Omental fat pad (tissue), 4 donors: ENCODE measurements at places on chromosomes 6 and 20. TPM values are rescaled to one million over a fixed set of nuclear protein-coding genes. Genes with fewer than 3 reads are reported as not detected.

APOBEC2 gene
- not detected for total RNA-seq

CTCFL gene
- total RNA-seq = not detected

SNX21 gene
- total RNA-seq = 42.6 TPM

AGER gene
- total RNA-seq = 0.48 TPM

- DNase-seq = no peak
Measured at GRCh38 chr6:135109761-135110160, 55.1 kb upstream of the HBS1L start.

- no peak for DNase-seq
Measured at GRCh38 chr6:101550451-101550850, 156.9 kb downstream of the GRIK2 start.

DNA sequence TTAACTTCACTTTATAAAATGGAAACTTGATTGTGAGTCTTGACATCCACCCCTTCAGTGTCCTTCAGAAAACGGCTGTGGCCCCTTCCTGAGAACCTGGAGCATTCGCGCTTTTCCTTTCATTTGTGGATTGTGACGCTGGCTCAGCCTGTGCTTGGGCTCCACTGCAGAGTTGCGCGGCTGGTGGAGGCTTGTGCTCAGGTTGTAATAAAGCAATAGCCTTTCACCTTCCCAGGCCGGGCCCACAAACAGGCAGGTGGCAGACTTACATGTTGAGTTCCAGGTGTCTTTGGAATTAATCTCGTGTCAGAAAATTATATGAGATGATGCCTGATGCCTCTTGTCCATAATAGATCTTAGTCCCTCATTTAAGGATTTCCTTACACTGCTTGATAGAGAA is 199.9 kb downstream of the CDH4 start:
- no peak for DNase-seq

- no peak for DNase-seq
Measured at GRCh38 chr20:57849121-57849520, 139.3 kb upstream of the PMEPA1 start.

DNA sequence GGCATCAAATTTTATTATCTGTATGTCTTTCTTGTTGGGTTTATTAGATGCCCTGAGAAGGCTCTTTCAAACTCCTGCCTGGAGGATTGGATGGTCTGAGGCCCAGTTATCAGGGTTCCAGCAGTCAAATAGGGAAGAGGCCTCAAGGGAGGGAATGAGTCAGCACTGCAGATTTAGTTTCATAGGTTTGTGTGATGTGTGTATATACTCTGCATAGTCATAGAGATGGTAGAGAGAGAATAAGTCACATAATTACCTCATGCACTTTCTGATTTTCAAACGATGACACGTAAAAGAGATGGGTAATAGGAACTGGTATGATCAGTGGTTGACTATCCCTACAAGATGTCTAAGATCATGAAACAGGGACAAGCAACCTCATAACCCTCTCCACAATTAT is 82.1 kb downstream of the ADAT2 start:
- no peak for DNase-seq

DNA sequence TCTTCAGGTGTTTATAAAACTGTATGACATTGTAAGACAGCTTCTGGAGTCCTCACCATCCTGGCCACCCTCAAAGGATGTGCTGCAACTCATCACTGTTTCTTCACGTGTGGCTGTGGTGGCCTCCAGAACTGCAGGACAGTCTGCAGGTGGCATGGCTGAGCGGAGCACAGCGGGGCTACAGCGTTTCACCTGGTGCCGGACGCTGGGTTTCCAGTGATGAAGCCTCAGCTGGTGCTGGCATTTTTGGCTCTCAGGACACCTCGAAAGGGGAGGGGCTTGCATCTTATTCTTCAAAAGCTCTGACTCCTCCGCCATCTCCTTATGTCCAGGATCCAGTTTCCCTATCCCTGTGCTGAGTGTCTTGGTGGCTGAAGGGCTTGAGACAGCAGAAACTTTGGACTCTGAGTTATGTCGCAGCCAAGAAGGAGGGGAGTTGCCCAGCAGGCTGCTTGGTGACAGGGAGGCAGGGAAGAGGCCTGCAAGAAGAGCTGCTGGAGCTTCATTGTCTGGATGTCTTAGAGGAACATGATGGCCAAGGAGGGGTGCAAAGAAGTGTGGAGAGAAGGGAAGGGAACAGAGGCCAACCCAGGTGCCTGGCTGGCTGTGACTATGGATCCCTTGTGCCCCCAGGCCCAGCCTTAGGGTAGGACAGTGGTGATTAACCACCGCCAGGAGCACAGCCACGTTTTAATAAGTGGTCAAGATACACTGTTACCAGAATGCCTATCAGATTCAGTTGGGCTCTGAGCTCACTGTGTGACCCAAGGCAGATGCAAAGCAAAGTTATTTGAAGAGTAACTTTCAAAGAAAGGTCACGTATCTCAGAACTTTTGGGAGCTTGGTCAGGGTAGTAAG is 58.7 kb downstream of the GTF2H5 start:
- DNase-seq = no peak

DNA sequence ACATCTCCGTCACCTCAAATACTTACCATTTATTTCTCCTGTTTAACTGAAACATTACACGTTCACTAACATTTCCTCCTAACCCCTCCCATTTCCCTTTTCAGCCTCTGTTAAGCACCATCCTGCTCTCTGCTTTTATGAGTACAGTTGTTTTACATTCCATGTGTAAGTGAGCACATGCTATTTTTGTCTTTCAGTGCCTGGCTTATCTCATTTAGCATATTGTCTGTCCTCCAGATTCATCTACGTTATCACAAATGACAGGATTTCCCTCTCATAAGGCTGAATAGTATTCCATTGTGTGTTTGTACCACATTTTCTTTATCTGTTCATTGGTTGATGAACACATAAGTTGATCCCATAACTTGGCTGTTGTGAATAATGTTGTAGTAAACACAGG is 22.7 kb downstream of the TAF11 start:
- DNase-seq = no peak

DNA sequence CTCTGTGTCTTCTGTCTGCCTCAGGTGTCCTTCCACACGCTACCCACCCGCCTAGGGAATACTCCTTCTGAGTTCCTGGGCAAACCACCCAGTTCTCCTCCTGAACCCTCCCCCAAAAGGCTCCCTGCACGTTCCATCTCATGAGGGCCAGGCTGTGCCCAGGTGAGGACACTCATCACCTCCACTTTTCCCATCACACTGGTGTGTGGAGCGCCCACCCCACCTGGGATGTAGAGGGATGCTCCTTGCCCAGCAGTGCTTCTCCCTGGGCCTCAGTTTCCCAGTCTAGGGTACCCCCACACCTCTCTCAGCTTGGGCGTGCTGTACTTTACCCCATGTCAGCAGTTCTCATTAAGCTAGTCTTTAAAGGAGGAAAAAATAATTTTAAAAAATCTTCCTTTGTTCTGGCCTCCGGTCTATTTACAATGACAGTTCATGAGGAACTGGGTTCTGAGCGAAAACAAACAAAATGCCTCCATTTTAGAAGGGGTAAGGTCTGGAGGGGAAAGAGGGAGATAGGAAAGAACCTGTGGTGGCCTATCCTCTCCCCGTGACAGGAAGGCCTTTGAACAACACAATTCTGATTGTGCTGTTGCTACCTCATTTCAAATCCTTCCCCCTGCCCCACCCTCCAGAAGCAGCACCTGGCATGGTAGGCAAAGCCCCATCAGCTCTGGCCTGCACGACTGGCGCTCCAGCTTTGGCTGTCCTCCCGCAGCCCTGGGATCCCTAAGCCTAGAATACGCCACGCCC is 1.7 kb upstream of the C20orf203 start:
- no peak for DNase-seq

DNA sequence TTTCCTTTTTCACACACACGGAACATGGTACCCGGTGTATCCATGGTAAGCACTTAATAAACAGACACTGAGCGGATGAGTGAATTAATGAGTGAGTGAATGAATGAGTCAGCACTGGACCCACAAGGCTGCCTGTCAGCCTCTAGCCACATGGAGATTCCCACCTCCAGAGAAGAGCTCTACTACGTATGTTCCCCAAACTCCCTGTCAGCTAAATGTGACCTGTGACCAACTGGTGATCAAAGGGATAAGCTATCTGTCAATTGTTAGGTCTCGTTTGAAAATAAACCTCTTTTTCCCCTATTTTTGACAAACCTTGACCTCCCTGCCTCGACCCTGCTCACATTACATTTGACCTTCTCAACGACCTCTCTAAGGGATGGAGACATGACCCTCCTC is 24.5 kb upstream of the TAF8 start:
- DNase-seq = no peak

- DNase-seq = no peak
Measured at GRCh38 chr6:30875244-30876038, 8.9 kb upstream of the DDR1 start.

DNA sequence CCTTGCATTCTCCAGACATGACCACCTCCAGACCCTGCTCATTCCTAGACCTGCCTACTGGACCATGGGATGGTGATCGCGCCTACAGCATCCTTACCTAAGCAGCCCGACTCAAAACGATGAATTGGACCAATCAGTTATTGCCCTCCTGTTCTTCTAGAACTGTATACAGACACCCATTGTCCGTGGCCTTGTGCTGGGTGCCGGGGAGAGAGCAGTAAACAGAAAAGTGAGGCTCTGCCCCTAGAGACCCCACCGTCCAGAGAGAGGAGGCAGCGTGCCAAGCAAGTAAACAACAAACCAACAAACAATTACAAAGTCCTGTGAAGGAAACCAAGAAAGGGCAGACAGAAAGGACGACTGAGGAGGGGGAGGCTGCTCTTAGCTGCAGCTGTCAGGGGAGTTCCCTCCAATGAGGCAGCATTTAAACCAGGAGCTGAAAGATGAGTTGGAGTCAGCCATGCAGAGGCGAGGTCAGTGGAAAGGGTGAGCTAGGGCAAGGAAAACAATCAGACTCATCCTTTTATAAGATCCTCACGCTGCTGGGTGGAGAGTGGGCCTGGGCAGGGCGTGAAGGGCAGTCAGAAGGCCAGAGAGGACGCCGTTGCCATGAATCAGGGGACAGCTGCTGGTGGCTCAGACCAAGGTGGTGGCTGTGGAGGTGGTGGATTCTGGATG is 37.6 kb upstream of the BLCAP start:
- no peak for DNase-seq

DNA sequence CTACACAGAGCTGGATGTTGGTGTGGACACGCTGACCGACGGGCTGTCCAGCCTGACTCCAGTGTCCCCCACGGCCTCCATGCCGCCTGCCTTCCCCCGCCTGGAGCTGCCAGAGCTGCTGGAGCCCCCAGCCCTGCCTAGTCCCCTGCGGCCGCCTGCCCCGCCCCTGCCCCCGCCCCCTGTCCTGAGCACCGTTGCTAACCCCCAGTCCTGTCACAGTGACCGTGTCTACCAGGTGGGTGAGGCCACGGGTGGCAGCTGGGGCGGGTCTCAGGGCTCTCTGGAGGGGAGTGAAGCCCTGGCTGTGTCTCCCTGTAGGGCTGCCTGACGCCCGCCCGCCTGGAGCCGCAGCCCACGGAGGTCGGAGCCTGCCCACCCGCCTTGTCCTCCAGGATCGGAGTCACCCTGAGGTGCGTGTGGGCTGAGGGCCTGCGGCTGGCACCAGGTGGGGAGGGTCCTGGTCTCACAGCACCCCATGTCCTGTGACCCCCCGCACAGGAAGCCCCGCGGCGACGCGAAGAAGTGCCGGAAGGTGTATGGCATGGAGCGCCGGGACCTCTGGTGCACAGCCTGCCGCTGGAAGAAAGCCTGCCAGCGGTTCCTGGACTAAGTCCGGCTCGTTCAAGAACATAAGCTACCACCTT is 2.9 kb downstream of the SLC2A4RG start:
- DNase-seq = no peak
